ENCODE measurements at places on chromosomes 5 and 9.

DNA sequence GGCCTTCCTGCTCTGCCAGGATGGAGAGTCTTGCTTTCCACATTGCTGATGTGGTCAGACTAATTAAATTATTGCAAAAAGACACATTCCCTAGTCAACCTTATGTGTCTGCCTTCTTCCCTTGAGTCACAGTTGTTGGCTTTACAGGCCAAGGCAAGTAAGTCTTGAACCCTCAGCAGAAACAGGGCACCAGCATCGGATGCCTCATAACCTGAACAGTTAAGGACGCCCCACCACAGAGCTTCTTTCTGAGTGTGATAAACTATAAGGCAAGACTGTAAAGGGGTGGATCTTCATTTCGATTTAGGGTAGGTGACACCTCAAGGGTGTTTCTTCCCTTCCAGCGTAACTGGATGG, 670 bp upstream of the KIF2A start:
- ATAC-seq, result no peak

DNA sequence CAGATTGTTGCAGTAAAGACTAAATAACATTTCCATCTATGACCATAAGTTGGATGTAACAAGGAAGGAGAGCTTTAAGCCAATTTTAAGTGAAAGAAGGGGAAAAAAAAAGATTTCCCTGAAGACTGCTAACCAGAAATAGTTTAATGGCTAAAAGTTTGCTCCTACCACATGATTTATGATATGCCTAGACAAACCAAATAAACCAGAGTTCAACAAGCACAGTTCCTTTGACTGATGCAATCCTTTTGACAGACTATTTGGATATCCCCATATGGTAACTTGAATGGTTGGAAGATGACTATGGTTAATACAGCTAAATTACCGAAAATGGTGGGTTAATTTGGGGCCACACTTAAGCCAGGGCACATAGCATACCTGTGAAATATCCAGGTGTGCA, 338.5 kb downstream of the CETN3 start:
- no peak for ATAC-seq

DNA sequence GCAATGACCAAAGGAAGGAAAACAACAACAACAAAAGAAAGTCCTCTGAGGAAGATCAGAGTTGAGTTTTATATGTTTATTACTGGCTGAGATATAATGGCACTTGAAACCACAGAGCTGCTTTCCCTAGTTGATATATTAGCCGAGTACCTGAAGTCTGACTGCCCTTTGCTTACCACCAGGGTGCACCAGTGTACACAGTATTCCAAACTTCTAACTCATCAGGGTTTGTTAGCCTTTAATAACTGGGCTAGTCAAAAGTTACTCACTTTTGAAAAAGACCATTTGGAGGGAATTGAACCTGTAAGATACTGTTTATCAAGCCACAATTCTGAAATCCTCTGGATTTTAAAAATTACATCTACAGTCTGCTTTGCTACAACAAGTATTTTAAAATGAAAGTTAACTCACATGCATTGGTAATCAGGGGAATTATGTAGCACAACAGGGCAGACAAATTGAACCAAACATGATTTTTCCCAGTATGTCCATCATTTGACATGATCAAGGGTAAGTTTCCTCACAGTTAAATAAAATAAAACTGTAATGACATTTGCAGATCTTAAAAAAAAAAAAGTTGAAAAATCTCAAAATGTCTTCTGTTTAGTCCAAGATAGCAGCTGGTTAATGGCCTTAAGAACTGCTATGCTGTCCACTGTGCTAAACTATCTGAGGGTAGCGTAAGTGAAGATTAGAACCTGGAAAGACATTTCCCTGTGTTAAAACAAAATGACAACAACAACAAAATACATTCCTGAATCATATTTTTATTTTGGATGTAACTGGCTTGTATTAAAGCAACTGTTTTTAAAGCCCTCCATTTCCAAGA, 57.3 kb upstream of the C6 start:
- ATAC-seq, result no peak

GRCh38 chr5:53170746-53171349, 61.3 kb upstream of the MOCS2 start:
- no peak for ATAC-seq

- no peak for ATAC-seq
Observed at GRCh38 chr5:74378464-74378863, 262.1 kb downstream of the ENC1 start.

DNA sequence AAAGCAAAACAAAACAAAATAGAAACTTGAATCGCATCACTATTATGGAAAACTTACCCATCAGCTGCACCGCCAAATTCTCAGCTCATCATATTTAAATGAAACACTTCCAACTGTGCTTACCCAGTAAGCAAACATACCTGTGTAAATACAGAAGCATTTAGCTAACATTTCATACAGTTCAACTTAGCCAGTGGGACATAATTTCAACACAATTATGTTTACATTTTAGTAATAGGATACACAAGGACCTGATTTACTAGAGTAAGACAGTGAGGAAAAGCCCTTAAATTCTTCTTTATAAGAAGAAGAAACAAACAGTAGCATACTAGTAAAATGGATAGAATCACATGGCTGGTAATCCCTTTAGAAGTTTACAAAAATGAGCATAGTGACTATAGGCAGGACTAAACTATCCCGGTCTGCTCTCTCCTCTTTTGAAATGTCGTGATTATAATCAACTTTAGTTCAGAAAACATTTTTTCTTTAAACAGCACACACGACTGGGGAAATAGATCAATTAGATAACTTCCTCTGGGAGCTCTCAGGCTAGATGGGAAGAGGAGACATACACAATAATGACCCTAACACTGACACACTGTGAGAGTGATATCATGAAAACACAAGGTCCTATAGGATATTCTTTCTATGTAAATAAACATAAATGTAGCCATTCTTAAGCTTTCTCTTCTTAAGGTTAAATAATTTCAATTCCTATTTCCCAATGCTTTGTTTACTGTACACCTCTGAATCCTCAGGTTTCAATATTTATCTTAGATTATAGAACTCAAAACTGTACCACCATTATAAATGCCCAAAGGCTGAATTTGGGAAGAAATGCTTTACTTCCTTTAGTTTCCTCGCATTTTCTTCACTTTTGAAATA, 15.9 kb upstream of the CDC20B start:
- ATAC-seq, result no peak
